ENCODE measurements at places on chromosomes 2 and 18.

DNA sequence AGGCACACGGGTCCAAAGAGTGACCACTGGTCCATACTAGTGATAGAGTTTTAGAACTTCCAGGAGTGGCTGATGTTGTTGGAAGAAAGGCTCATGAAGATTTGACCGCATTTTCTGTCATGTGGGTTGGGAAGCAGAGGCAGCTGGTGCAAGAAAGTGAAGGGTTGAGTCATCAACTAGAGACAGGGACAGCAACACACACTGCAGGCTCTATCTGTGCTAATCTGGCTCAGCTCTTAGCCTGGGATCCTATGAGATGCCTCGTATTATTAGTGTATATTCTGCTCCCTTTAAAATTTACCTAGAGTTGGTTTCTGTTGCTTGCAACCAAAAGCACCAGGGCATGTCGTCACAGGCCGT lies 2.5 kb upstream of the SH3RF3 start:
- no peak for DNase-seq

- DNase-seq: no peak
These were observed 200.0 kb downstream of the ZNF407 start for GRCh38 chr18:74797577-74798151.

- no peak for DNase-seq
These were observed 8.2 kb upstream of the ALPI start for GRCh38 chr2:232447638-232448303.

DNA sequence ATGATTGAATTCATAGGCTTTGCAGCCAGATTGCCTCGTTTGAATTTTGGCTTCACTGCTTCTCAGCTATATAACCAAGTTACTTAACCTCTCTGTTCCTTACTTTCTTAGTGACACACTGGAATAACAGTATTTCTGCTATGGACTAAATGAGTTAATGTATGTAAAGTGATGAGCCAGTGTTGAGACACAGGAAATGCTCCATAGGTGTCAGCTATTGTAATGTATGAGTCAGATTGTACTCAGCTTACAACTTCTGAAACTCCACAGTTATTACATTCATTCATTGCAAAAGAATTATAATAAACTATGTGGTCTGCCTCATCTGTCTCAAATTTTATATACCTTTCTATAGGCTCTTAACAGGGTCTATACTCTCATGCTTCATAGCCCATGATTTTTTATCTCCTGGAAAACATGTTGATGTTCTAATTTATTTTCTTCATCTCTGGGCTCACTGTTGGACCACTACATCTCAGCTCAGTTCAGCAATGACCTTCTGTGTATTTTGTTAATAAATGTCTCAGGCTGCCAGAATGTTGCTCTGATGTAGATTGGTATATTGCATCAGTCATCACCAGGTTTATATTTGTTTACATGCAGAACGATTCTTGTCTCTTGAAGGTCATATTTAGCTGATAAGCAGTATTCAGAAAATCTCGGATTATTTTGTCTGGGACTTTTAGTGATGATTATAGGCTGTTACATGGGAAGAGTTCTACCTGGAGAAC lies 76.2 kb downstream of the MAP3K20 start:
- DNase-seq: no peak

- DNase-seq: no peak
These were observed 1.7 kb downstream of the TMBIM1 start for GRCh38 chr2:218290316-218291261.

- DNase-seq: peak; percentile 11
These were observed 95.5 kb upstream of the ATG16L1 start for GRCh38 chr2:233156001-233156400.

DNA sequence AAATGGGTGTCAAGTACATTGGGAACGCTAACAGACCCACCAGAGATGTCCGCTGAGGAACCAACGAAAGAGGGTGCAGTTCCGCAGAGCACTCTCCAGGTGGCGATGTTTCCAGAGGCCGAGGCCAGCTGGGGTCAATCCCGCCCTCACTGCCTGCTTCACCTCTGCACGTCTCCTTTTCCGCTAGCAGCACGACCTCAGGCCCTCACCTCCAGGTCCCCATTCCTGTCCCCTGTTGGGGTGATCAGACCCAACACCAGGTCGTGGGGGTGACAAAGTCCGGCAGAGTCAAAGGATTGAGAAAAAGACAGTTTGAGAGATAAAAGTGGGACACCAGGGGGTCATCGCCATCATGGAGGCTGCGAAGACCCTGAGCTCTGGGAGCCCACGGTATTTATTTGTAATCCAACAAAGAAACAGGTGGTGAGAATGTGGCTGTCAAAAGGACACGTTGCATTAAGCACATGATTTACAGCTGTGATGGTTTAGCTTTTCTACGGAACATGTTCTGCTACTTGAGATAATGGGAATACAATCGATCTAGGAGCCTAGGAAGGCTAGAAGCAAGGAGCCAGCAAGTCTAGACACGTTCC lies 27.3 kb downstream of the ZAP70 start:
- DNase-seq: peak; percentile 44

GRCh38 chr2:62663411-62663810 lies 42.1 kb upstream of the EHBP1 start:
- DNase-seq: no peak

- DNase-seq: no peak
These were observed 126.7 kb downstream of the TWIST2 start for GRCh38 chr2:238974501-238975166.

- DNase-seq: no peak
These were observed 3.5 kb downstream of the RHOB start for GRCh38 chr2:20450201-20450999.

DNA sequence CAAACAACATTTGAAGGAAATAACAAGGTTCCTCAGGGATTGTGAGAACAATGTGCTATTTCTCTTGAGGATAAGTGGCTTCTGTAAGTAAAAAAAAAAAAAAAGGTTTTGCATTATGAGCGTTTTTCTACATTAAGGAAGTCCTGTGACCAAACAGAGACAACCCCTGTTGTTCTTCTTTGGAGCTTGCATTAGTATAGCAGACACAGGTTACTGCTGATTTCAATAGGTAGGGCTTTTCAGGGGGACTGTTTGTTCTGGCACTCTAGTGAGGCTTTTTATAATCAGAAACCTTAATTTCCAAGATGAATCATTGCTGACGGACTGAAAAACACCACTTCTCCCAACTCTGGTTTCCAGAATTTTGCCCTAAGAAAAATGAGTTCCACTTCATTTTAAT lies 8.2 kb downstream of the DPP10 start:
- DNase-seq: no peak

DNA sequence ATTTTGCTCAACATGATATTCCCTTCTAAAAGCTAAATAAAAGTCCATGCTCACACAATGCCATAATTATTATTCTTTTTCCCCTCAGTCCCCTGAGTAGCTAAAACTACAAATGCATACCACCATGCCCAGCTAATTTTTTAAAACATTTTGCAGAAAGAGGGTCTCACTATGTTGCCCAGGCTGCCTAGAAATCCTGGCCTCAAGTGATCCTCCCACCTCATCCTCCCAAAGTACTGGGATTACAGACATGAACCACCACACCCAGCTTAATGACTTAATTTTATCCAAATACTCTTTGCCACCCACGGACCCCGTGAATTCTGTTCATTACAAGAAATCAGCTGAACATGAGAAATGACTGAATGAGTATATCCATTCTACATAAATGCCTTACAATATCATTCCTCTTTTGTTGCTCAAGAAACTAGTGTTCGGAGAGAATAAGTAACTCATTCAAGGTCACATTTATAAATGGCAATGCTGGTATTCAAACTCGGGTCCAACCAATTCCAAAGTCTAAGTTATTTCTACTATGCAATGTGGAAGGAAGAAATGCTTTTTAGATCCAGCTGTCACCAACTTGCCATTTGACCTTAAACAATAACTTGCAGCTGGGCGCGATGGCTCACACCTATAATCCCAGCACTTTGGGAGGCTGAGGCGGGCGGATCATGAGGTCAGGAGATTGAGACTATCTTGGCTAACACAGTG lies 59.8 kb downstream of the NOL10 start:
- DNase-seq: no peak

GRCh38 chr18:1090758-1091157 lies 186.1 kb downstream of the ADCYAP1 start:
- DNase-seq: no peak

DNA sequence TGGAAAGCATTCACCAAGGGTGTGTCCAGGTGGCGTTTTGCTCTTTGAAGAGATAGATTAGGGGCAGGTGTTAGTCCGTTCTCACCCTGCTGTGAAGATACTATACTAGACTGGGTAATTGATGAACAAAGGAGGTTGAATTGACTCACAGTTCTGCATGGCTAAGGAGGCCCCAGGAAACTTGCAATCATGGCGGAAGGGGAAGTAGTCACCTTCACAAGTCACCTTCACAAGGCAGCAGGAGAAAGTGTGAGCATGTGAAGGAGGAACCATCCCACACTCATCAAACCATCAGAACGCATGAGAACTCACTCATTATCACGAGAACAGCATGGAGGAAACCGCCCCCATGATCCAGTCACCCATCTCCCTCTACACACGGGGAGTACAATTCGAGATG lies 135.7 kb upstream of the NFATC1 start:
- no peak for DNase-seq

DNA sequence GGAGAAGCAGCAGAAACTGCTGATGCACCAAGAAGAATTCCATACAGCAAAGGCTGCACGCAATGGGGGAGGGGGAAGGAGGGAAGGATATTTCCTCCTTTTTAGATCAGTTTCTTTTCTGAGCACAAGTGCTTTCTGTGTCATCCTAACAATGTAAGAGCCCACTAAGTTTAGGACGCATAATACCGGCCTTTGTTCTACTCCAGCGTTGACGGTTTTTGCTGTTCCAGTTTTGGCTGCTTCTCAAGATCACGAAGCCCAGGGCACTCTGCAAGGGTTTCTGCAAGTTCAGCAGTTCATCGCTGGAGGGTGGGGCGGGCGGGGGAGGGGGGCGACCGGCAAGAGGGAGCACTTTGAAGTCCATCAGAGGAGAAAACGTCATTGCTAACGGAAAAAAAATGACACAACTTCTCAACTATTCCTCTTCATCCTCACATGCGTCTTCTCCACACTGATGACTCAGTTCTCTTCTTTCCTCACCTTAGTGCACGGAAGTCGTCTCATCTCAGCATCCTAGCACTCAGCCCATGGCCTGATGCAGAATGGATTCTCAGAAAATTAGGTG lies 8.7 kb downstream of the FAM178B start:
- DNase-seq: no peak

DNA sequence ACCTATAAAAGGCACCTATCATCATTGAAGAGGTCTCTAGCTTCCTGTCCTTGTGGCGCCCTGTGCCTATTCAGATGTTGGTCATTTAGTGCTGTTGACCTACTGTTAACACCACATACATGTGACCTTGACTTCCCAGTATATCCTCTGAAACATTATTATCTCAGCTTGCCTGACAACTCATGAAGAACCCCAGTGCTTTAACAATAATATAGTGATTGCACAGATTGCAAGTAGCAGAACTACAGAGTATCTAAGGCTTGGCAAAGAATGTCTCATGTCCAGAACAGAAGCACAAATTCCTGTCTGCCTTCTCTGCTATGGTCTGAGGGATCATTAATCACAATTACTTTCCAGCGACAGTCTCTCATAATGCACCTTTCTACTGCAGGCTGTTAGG lies 165.3 kb downstream of the LCLAT1 start:
- DNase-seq: no peak

DNA sequence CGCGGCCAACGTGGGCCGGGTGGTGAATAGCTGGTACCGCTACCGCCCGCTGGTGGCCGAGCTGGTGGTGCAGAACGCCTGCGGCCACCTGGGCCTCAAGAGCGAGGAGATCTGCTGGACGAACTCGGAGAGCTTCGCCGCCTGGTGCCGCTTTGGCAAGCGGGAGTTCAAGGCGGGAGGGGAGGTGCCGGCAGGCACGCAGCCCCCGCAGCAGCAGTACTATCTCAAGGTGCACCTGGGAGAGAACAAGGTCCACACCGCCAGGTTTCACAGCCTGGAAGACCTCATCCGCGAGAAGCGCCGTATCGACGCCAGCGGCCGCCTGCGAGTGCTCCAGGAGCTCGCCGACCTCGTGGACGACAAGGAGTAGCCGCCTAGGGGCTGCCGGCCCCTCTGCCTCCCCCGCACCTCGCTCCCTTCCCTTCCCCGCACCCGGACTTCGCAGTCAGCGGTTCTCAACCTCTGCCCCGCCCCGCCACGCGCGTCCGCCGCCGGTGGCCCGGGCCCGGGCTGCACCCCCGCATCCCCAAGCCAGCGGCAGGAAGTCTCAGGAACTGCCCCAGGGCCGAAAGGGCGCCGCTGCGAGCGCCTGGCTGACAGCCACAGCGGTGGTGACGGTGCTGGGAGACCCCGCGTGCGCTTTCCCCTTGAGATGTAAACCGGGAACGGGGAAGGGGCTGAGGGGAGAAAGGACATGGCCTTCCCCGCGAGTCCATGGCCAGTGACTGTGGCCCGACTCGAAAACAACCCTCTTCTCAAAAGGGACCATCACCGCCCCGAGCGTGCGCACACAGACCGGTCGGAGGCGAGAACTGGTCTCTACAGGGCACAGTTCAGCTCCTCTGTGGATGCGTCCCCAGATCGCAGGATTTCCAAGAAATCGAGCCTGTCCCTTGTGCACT lies 2.2 kb downstream of the LRATD1 start:
- peak; percentile 81 for DNase-seq

DNA sequence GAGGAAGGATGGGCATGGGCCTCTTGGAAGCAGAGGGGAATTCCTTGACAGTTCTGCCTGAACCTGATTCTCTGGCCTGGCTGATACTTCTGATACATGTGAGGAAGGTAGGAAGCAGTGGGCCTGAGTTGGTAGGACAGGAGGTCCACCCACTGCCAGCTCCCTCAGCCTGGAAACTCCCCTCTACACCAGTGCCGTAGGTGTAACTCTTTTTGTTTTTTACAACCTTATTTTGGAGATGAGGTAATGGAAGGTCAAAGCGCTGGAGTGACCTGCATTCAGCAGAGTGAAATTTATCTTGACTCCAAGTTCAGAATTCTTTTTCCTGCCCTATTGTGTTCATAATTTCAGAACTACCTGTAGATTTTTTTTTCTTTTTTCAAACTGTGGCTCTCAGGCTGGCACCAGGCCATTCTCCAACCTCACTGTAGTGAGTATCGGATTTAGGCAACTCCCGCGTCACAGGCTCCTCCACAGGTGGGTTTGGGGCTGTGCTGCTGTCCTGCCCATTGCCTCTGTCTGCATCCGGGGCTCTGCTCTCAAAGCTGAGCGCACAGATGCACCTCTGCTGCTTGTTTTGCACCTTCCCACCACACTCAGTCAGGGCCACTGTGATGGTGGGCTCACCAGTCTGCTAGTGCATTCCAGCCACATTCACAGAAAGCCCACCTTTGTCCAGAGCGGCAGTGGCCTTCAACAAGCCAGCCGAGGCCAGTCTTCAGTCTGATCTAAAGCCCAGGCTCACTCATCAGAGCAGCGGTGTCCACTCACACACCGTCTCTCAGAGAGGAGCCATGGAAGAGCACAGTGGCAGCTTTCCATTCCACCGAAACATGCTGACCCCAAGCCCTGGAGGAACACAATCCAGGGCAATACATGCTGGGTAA lies 87.2 kb downstream of the UXS1 start:
- DNase-seq: no peak

GRCh38 chr2:158495175-158495574 lies 38.4 kb downstream of the PKP4 start:
- no peak for DNase-seq

GRCh38 chr2:5546181-5546580 lies 146.0 kb upstream of the SOX11 start:
- DNase-seq: no peak

GRCh38 chr2:101820519-101820918 lies 123.0 kb downstream of the MAP4K4 start:
- DNase-seq: no peak

GRCh38 chr2:207868855-207869596 lies 99.3 kb upstream of the FZD5 start:
- no peak for DNase-seq

Measured in NCI-H2029 (cell line).